ENCODE measurements at places on chromosomes 1 and 21.

- no peak for DNase-seq
Measured at GRCh38 chr21:26887251-26887650, 42.0 kb upstream of the ADAMTS1 start.

GRCh38 chr1:162133566-162133965 lies 64.1 kb downstream of the NOS1AP start:
- DNase-seq = no peak

DNA sequence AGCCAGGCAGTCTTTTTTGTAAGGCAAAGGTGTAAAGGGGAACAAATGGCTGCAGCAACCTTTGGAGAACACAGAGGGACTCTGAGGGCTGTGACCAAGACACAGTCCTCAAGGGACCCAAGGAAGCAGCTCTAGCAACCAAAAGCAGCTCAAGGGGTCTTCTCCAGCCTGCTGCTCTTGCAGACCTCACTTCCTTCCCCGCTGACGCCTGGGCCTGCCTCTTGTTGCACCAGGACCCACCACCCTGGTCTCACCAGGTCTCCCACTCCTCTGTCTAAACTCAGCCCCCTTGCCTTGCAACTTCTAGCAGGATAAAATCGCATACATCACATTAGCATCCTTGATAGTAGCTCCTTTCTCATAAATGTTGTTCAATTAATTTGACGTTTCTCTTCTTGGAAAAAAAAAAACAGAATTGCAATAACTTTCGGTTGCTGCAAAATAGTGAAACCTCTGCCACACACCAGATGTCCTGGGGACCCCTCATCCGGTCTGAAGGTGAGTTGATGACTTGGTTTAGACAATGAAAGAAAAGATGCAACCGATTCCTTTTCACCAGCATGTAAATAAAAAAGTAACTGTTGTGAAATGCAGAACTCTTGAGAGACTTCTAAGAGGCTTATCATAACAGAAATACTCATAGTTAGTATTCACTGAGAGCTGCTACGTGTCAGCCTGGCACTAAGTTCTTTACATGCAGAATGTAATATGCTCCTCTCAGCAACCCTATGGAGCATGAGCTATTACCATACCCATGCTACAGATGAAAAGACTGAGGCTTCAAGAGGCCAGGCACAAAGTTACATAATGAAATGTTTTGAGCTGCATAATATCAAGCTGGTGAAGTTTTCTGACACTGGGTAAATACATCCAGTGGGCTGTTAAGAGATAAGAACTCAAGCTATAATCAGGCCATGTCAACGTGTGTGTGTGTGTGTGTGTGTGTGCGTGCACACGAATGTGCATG lies 58.5 kb downstream of the UMODL1 start:
- no peak for DNase-seq

- DNase-seq = no peak
Measured at GRCh38 chr1:56064705-56065104, 514.7 kb downstream of the PLPP3 start.

DNA sequence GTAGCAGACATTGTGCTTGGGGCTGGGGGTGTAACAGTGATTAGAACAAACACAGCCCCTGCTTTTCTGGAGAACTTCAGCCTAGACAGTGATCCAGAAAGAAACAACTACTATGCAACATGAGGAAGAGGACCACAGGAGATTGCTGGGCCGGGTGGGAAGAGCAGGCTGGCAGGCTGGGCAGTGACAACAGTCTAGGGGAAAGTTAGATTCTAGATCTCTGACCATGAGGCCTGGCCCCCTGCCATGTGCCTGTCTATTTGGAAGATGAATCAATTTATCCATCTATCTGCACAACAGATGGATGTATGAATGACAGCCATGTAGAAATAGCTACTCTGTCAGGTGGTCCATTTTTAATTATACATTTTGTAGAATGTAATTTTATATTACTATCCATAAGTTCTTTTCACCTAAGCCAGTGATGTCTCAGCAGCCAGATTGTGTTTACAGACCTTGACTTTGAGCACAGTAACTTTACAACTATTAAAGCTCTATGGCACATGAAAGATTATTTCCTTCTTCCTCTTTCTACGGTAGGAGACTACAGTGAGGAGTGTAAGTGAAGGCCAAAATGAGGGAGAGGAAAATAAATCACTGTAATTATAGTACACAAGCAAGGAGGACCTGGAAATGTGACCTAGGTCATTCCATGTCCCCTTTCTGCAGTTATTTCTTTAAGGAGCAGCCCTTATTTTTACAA lies 15.5 kb downstream of the CLIC6 start:
- no peak for DNase-seq

DNA sequence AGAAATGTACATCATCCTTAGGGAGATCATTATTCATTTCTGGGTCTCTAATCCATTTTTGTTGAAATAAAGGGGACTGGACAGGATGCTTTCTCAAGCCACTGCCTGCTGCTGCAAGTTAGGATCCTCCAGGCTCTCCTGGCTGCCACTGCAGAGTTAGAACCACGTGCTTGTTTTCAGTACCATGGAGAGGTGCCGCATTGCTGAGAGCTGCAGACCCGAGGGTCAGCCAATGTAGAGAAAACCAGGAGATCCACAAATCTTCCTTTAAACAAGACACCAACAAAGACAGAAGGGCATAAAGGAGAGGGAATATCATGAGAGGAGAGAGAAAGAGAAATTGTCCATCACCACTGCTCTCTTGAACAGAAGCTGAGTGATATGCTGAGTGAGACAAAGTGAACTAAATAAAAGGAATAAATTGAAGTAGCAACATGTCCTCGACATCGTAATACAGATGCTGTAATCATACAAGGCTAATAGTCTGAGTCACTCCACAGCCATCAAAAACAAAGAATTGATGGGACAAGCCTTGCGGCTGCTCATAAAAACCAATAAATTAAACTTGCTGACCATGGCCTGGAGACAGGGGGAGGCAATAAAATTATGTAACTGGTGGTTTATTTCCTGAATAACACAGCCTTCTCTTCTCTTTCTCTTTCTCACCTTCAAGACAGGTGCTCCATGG lies 255.7 kb downstream of the OMA1 start:
- no peak for DNase-seq

GRCh38 chr1:147083919-147084272 lies 88.4 kb downstream of the PRKAB2 start:
- no peak for DNase-seq

DNA sequence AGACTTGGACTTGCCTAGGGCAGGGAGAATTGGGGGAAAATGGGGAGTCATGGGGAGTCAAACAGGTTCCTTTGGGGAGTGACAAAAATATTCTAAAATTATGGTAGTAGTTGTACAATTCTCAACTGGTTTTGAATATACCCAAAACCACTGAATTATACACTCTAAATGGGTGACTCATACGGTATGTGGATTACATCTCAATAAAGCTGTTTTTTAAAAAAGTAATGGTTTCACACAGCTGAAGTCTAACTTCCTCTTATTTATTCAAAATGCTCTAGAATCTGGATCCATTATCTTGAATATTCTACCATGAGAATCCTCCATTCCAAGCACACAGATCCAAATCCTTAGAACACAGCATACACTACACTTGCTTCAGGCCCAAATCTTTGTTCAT lies 11.1 kb downstream of the EIF4G3 start:
- DNase-seq = no peak

DNA sequence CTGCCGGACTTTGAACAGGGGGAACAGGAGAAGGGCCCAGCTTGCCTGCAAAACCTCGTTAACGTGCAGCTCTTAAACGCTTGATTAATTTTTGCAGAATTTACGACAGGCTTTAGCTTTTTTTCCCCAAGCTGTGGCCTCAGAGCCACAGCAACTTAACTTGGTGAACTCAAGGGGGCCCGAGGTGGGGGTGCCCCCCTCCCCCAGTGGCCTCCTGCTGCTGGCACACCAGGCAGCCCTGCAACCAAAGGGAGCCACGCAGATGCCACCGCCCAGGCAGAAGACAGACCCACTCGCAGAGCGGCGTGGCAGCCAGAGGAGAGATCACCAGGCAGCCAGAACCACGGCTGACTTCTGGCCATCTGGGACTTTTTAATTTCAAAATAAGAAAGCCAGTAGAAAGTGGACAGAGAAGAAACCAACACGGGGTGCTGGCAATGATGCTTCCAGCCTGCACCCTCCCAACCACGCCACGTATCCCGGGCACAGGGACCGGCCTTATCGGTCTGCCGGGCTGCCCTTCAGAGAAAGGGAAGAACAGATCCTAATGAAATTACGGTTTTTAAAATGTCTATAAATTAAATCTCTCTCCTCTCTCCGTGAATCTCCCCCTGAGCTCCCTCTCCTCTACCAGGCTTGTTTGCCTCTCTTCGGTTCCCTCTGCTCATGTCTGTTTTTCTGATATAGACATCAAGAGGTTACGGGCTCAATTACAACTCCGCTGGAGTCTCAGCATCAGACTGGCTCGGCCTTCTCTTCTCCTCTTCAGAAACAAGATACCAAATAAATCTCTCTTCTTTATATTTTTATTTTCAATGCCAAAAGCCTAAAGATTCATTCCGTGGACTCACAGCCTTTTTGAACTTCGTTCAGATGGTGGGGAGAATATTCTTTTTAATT lies 6.4 kb downstream of the CASZ1 start:
- no peak for DNase-seq

DNA sequence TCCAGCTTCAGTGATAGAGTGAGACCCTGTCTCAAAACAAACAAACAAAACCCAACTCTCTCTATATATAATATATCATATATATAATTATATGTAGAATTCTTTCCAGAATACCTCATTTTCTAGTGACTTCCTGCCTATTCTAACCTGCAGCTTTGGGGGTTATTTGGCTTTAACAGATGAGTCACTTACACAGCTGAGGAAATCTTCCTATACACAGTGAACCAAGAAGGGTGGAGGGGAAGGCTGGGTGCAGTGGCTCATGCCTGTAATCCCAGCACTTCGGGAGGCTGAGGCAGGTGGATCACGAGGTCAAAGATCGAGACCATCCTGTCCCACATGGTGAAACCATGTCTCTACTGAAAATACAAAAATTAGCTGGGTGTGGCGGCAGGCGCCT lies 9.2 kb downstream of the RAB29 start:
- DNase-seq = no peak

GRCh38 chr1:211642870-211643269 lies 32.6 kb downstream of the NEK2 start:
- no peak for DNase-seq

GRCh38 chr1:241551759-241552638 lies 19.8 kb downstream of the KMO start:
- DNase-seq = peak; percentile 8

GRCh38 chr1:51235673-51236530 lies at the start of gene RNF11:
RNF11 (plus strand) TSS chr1:51236273; CDS start chr1:51236757, 484 bp downstream.
- peak; percentile 86 for DNase-seq

GRCh38 chr21:42037516-42037915 lies 27.4 kb upstream of the ZBTB21 start:
- no peak for DNase-seq

DNA sequence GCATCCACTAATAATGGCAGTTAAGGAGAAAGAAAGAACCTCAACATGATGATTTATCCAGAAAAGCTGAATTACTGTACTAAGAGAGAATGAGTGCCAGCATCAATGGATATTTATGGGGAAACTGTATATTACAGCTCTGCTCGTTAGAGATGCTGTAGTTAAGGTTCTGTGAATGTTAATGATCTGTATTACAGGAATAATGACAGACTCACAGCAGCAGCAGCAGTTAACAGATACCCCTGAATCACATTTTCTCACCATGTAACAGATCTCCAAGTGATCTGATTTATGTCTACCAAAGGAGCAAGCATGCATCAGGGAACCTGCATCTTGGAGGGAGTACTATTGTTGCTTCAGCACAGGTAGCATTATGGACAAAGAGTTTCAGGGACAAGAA lies 80.6 kb upstream of the C8B start:
- DNase-seq = no peak

DNA sequence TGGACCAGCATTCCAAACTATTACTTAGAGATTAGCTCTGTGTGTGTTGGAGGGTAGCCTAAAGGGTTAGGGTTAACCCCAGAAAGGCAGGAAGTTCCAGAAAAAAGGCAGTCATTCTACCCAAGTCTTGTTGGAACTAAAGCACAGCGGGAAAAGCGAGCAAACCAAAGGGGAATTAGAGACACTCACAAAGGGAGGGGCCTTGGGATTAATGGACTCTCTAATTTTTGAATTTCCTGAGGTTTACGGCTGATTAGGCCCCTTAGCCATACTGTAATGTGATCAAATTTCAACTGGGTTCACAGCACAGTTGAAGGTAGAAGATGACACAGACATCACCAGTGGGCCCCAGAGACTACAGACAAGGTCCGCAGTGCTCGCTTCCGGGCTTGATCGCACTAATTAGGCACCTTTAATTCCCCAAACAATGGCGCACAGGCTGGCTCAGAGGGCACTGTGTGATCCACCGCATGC lies 28.3 kb downstream of the CAPZB start:
- no peak for DNase-seq

GRCh38 chr1:204567071-204567470 lies 50.9 kb downstream of the MDM4 start:
- no peak for DNase-seq

DNA sequence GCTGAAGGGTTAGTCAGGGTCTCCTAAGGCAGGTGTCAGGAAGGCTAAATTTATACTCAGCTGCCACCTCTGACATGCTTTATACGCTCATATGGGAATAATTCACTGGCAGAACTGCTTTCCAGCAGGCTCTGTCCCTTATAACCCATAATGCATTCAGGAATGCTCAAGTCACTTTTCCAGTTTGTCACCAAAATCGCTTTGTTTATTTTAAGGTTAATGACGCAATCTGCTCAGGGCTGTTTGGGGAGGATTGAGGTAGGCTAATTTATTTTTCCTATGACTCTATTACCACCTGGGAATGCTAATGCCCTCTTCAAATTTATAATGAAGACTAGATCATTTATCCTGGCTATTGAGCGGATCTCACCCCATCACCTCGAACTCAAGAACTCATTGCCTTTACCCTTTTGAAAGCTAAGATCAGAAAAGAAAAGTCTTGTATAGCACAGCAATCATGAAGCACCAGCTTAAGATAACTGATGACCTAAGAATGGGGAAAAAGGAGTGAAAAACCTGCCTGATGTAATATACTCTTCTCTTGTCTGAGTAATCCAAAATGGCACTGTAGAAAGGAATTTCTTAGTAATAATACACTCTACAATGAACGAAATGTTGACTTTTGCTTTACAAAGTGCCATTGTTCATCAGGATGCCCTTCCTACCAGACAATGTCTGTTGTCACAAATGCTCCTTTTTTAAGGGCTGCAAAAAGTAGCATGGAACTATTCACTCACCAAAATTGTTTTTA lies 97.9 kb upstream of the EXO1 start:
- DNase-seq = no peak

DNA sequence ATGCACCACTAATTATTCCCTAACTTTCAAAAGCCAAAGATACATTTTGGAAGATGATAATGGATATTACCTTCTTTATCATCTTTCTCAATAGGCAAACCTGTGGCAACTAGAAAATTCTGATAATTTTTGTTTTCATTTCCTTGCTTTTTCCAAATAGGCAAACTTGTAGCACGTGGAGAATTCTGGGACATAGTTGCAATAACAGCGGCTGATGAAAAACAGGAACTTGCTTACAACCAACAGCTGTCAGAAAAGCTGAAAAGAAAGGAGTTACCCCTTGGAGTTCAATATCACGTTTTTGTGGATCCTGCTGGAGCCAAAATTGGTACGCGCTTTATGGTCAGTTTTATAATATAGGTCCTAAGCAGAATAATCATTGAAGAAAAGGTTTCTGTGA lies 1.5 kb downstream of the FPGT start:
- DNase-seq = no peak

GRCh38 chr21:15766952-15767603 lies 37.3 kb downstream of the USP25 start:
- no peak for DNase-seq

All from activated T-cell treated with anti-CD3 and anti-CD28 coated beads for 1 hour (primary cell).